ENCODE measurements at places on chromosomes 6 and 20. TPM values are rescaled to one million over a fixed set of nuclear protein-coding genes. Genes with fewer than 3 reads are reported as not detected.

The LRRC73 gene
- total RNA-seq, result under 0.01 TPM

The NOX3 gene
- total RNA-seq, result not detected

The CDSN gene
- total RNA-seq, result not detected

The EYS gene
- under 0.01 TPM for total RNA-seq

The ADAM33 gene
- 44.8 TPM for total RNA-seq

The MAFB gene
- total RNA-seq, result 0.64 TPM

The AURKA gene
- 22.9 TPM for total RNA-seq

The POLR1C gene
- 28.5 TPM for total RNA-seq

The WTAP gene
- total RNA-seq, result 159 TPM

The SIRPD gene
- under 0.01 TPM for total RNA-seq

The GDAP1L1 gene
- total RNA-seq, result not detected
